ENCODE measurements at places on chromosomes 7 and 10.
A peak's percentile ranks its signal among the peaks of the same experiment; 100 is the strongest.

GRCh38 chr7:30469303-30469702 is 9.3 kb downstream of the NOD1 start:
- peak; percentile 70 for DNase-seq

GRCh38 chr7:95026018-95026417 is 118.6 kb downstream of the PPP1R9A start:
- no peak for DNase-seq

DNA sequence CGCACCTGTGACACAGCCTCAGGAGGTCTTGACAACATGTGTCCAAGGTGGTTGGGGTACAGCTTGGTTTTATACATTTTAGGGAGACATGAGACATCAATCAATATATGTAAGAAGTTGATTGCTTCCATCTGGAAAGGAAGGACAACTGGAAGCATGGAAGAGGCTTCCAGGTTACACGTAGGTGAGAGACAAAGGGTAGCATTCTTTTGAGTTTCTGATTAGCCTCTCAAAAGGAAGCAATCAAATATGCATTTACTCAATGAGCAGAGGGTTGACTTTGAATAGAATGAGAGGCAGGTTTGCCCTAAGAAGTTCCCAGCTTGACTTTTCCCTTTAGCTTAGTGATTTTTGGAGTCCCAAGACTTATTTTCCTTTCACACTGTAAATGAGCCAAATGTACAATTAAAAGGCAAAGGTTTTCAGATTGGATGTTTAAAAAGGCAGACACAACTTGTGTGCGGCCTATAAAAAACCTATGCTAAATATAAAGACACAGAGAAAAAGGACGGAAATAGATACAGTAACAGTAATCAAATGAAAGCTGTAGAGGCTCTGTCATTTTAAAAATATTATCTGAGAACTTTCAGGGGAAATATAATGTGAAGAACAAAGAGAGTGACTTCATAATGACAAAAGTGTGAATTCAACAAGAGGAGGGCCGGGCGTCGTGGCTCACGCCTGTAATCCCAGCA is 65.7 kb upstream of the LANCL2 start:
- DNase-seq: no peak

DNA sequence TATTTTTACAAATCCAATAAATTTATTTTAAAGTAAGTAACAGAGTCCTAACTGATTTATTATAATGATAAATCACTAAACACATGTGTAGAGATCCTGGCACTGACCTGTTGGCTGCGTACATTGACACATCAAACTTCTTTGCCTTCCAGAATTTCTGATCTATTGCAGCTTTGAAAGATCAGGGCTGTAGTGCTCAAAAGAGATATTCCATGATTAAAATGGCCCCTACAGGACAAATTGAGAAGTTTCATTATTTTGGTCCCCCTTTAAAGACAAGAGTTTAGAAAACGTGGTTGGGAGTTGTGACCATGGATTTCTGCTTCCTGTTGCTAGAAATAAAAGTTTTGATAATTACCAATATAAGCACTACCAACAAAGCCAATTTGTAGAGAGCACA is 87.7 kb upstream of the PDK4 start:
- no peak for DNase-seq

- DNase-seq: no peak
Observed at GRCh38 chr10:71742301-71743088, 22.9 kb upstream of the C10orf105 start.

- DNase-seq: no peak
Observed at GRCh38 chr7:55538538-55538937, 33.8 kb downstream of the VOPP1 start.

DNA sequence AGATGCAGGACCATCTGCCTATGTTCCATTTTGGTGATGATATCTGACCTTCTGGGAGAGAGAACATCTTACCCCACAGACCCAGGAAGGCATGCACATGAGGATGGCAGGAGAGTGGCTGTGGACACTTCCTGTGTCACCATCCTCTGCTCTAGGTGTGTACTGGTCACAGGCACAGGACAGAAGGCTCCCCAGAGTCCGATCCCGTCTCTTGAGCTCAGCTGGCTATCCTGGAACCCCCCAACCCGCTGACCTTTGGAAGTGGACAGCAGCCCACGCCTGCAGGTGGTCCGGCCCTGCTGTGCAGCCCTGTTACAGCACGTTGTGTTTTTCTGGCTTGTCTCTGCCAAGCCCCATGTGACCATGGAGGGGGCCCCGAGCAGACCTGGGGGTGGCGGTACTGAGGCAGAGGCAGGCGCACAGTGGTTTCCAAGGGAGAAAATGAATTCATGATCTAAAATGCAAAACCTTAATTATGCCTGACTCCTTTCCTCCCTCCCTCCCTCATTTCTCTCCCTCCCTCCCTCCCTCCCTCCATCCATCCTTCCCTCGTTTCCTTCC is 178.8 kb downstream of the CUX1 start:
- no peak for DNase-seq

DNA sequence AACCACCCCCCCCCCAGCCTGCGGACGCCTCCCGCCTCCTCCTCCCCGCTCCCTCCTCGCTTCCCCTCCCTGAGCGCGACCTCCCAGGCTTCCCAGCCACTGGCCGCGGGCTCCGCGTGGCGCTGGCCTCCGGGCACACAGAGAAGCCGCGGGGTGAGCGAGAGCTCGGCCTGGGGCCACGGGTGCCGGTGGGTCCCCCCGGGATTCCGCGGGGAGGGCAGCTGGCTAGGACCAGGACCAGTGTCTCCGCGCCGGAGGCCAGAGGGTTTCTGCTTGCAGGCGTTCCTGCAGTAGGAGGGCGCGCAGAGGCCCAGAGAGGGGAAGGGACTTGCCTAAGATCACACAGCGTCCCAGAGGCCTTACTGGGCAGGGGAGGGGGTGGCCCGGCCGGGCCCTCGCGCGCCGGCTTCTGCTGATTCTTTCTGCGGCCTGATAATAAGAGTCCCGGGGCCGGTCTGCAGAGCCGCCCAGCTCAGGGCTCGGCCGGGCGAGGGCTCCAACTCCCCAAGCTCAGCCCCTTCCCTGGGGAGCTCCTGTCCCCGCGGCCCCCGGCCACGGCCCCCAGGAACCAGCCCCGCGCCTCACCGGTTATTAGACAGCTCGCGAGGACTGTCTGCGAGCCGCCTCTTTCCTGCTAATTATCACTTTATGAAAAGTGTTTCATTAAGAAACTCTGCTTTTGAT is 10.1 kb downstream of the UNCX start:
- DNase-seq: no peak

GRCh38 chr10:34813626-34814222 is 1.4 kb downstream of the PARD3 start:
- DNase-seq: no peak

DNA sequence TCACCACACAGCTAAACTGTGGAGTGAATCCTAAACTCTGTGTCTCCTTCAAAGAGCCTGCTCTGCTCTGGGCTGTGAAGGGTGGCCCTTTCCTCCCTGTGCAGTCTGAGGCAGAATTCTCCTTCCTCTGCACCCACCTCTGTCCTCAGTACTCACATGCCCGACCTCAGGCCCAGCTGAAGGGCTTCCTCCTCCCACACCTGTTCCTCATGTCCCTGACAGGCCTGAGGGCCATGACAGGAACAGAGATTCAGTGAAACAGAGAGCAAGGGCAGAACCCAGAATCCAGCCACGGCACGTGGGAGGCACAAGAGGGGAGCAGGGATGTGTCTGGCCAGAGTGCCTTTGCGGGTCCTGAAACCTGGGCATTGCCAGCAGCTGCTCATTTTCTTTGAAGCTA is 13.9 kb downstream of the CREB3L2 start:
- no peak for DNase-seq

- no peak for DNase-seq
Observed at GRCh38 chr10:63554657-63555056, 33.5 kb downstream of the REEP3 start.

DNA sequence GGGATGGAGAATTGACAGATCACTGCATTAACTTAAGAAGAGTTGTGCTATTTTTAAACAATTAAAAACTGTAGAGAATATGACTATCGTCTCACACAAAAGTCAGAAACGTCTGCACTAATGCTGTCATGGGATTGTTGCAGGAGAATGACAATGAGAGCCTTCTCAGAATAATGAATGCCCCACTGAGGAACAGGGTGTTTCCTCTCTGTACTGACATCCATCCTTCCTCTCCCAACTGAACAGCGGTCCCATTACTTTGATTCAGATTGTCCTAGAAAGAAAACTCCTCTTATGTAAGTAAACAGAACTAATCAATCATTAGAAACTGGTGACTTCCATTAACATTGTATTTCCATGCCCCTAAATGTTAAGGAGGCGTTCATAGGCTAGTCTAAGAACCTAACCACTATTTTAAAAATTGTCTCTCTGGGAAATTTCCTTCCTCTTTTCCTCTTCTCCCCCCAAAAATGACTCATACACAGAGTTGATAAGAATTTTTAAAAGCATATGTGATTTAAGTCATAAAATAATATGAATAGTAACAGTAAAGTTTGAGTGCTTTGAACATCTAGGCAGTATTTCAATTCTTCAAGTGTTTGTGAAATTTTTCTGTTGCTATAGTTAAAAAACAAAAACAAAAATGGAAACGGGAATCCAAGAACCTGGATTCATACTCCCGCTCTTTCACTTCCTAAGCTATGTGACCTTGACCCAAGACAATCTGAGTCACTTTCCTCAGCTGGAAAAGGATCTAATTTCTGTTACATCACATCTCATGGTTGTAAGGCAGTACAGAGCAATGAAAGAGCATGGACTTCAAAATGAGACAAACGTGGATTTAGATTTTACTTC is 12.7 kb upstream of the MACC1 start:
- DNase-seq: no peak

DNA sequence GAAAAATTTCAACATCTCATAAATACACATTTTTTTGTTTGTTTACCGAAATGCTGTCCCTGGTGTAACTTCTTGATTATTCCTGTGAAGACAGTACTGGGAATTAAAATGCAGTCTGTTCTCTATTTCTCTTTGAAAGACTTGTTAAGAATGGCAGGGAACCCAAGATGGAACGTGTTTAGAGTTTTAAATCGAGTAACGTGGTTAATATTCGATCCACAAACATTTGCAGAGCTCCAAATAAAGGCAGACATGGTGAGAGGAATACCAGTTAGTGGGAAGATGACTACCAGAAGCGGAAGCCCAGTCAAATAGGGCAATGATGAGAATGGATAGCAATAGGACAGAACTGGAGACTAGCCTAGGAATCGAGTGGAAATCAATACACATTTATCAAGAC is 6.7 kb downstream of the PON3 start:
- no peak for DNase-seq

GRCh38 chr10:83078160-83078559 is 1061.1 kb upstream of the GHITM start:
- DNase-seq: no peak

DNA sequence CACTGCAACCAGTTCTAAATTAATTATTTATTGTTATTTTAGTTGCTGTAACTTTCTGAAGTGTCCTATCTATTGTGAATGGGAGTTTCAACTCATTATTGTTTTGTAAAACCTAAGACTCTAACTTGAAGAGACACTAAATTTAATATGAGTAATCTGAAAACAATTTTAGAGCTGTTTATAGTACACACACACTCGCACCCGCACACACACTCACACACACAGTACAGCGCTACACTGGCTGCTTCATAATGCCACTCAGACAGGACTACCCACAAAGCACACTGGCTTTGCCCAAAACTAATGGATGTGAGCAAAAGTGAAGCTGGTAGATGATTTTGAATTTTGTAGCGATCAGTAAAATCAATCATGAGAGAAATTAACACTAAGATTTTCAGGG is 238.9 kb upstream of the ETV1 start:
- no peak for DNase-seq

DNA sequence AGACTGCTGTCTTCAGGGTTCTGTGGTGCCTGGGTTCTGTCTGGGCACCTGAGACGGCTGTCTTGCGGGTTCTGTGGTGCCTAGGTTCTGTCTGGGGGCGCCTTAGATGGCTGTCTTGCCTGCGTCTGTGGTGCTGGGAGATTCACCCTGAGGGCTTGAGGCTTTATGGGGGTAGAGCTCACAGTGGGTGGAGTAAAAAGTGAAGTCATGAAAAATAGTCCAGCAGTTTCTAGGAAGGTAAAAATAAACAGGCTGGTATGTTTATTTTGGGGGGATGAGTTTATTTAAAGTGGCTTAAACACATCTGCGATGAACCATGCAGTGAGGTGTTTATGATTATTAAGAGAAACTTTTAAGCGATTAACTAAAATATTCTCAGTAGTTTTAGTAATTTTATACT is 64.2 kb downstream of the NKX6-2 start:
- no peak for DNase-seq

DNA sequence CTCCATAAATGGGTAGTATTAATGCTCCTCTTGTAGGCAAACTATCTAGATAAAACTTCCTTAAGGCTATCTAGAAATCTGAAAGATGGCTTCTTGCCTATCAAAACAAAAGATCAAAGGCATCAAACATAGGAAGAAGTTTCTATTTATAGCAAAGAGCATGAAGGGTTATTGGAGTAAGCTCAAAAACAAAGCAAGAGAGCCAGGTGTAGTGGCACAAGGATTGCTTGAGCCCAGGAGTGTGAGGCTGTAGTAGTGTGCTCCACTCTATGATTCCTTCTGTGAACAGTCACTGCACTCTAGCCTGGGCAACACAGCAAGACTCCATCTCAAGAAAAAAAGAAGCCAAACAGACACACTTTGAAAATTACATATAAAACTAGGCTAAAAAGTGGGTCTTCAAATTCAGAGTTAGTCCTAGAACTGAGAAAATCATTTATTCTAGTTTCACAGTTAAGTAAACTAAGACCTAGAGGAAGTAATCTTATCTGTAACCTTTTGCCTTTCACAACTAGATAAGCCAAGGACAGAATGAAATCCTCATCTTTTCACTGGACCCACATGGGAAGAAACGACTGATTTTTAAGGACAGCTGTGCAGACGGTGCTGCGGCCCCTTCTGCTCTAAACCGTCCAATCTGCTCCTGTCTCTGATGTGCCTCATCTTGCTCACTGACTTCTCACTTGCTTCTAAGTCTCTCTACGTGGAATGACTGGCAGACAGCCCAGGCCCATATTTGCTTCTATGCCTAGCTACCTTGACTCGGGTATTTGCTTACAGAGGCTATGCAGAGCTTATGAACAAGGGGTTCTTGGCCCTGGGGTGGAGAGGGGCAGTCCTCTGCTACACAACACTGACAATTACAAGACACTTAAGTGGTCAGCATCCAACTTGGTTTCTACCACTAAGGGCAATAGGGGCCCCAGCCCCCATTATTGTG is 50.0 kb downstream of the ESYT2 start:
- no peak for DNase-seq

Data from type B pancreatic cell (in vitro differentiated cells).